Stimulated activated CD8-positive, alpha-beta memory T cell treated with anti-CD3 and anti-CD28 coated beads, Interleukin-4, amount 100 ng/mL, for 4 hours (primary cell): ENCODE measurements at places on chromosomes 12 and 14.

- DNase-seq, result no peak
These were observed 38.7 kb downstream of the SH2B3 start for GRCh38 chr12:111444314-111444924.

GRCh38 chr12:49335118-49335954, 1.7 kb downstream of the C1QL4 start:
- DNase-seq, result no peak

GRCh38 chr12:116718655-116719454, 19.0 kb downstream of the SPRING1 start:
- DNase-seq, result no peak

GRCh38 chr12:131425112-131426075, 285.5 kb upstream of the SFSWAP start:
- no peak for DNase-seq

GRCh38 chr12:105864316-105864715, 274.4 kb downstream of the NUAK1 start:
- DNase-seq, result no peak

DNA sequence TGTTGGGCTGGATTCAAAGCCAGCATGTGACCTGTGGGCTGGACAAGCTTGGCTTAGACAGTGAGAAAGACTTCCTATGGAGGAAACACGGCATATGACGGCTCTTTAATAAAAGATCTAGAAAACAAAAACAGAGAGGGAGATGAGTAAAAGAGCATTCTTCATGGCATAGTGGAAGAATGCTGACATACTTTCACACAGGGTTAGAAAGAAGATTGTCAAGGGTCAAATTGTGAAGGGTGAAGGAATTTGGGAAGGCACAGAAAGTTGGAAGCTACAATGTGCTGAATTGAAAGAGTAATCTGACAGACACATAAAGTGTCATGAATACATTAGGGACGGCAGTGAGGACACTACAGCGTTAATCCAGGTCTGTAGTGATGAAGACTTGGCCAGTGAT, 63.4 kb downstream of the GALNT4 start:
- no peak for DNase-seq

GRCh38 chr12:53094394-53094787, 3.1 kb upstream of the IGFBP6 start:
- no peak for DNase-seq

- no peak for DNase-seq
These were observed 340.1 kb downstream of the BCAT1 start for GRCh38 chr12:24608637-24609285.

GRCh38 chr14:31410048-31410650, 10.2 kb downstream of the HEATR5A start:
- DNase-seq, result no peak

DNA sequence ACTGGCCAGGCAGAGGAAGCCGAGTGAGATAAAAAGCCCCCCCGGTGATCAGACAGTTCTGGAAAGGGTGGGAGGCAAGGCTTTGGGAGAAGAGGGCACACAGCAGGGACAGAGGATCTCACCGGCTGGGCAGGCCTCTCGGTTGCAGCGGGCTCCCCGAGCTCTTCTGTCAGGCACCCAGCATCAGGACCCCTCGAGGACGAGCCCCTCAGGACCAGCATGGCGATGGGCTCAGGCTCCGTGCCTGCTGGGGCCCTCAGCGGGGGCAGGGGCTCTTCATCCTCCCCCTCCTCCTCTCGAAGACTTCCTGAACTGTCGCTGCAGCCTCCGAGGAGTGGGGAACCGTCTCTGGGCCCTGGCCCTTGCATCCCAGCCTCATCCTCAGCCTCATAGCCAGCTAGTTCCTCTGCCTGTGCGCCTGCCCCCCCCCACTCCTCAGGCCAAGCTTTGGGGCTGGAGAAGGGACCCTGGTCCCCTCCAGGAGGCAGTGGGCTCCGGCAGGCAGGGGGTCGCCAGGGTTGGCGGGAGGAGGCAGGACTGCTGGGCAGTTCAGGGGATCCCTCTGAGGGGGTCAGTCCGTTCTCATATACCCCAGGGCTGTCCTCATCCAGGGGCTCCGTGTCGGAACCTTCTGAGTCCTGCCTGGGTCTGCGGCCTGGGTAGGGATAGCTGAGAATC, 3.4 kb upstream of the AP1G2 start:
- DNase-seq, result no peak

- no peak for DNase-seq
These were observed 109.7 kb downstream of the GPATCH2L start for GRCh38 chr14:76261371-76261811.

DNA sequence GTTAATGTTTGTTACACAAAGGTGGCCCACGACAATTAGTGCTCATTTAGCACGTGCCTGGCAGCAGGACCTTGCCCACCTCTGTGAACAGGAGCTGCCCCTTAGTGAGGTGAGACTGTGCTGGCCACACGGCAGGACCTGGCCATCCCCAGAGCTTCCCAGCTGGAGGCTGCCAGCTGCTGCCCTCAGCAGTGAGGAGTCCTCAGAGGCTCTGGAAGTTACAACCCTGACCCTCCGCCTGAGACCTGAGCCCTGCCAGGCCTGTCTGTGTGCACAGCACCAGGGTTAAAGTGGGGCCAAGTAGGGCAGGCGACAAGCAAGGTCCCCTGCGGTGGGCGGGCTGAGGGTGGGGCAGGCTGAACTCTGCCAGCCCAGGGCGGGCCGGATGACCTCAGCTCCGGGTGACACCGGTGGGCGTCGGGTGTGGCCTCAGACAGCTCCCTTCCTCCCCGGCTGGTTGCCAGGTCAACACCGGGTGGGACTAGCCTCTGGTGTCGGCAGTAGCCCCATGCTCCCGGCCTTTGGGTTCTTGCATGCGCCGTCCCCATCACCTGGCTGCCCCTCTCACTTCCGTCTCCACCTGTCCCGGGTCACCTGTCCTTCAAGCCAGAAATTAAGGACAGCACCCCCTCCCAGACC, 9.2 kb upstream of the LBHD2 start:
- no peak for DNase-seq

DNA sequence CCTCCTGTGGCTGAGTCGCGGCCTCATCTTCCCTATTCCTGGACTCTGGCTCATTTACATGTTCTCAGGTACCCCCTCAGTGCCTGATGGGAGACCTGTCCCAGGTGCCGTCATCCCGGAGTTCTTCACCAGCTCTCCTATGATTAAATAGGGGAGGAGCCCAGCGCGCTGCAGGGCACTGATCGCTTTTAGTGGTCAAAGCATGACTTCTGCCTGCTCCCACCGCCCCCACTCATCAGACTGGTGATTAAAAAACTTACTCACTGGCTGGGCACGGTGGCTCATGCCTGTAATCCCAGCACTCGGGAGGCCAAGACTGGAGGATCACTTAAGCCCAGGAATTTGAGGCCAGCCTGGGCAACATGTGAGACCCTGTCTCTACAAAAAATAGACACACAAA, 85.9 kb downstream of the FOXN4 start:
- no peak for DNase-seq

GRCh38 chr12:47900131-47901062, 4.4 kb downstream of the VDR start:
- DNase-seq, result no peak

- DNase-seq, result no peak
These were observed 80.1 kb upstream of the PDZRN4 start for GRCh38 chr12:41108032-41108431.

DNA sequence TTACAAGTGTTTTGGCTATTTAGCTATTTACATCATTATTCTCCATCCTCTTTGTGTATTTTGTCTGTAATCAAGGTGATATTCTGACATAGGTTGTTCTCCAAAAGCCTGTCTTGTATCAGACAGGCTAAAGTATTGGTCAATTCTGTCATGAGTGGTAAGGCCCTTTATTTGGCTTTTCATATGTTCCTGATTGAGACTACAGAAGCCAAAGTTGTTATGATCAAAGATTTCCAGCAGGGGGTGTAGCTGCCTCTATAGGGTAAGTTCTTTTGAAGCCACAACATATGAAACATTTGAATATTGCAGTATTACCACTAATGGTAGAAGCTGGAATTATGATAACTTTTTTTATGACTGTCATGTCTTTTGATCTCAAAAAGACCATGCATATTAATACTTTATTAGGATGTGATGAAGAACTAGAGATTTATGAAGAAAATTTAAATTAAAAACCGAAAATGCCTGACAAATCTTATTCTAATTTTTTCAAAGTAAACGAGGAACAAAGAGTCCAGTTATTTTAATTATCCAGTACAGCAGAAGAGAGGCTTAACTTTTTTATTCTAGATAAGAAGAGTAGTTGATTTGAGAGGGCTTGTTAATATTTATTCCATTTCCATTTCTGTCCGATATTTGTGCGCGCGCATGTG, 3.4 kb upstream of the ARHGAP5 start:
- DNase-seq, result peak; percentile 23

DNA sequence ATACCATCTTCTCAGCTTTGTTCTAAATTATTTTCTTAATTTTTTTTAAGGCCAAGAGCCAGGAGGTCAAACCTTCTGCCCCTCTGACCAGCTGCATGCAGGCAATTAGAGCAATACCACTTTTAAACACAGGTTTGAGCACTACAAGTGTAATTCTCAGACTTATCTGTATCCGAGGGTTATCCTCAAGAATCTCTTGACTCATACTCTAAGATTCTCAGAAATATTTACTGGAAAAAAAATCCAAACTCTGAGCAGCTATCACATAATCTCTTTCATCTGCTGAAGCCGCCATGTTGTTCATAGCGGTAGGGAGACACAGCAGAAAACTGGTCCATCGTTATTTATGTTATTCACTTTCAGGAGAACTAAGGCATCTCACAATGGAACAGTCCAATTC, 27.4 kb upstream of the PTHLH start:
- DNase-seq, result no peak

- no peak for DNase-seq
These were observed 20.2 kb downstream of the TNFAIP2 start for GRCh38 chr14:103143506-103143905.

- DNase-seq, result no peak
These were observed 44.7 kb upstream of the RERG start for GRCh38 chr12:15265875-15266274.

DNA sequence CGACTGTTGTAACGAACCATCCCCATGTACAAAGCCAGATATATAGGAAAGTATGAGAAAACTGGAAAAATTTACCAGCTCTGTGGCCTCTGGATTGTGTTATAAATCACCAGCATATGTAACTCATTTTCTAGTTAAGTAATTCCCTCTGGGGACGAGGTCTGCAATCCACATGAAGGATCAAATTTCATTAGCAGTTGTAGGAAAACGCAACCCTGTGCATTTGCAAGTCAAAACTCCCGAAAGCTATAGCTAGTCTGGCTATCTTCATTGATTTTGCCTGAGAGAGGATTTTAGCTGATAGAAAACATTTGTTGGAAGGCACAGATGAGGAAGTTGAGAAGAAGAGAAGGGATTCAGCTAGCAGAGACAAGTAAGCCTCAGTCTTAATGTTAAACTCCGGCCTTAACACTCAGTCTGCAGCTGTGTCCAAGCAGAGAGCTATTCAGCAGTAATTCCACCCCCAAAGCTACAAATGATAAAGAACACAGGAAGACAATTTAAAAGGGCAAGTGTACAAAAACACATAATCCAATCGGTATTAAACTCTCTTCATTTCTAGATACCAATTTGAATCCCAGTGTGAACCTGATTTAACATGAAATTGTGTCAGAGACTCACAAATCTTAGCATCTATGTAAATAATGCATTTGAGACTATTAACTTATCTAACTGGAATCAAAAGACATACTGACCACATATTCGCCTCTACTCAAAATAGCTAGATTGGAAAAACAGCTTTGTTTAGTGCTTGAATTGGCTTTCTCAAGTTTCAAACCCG, 54.2 kb upstream of the CERS5 start:
- DNase-seq, result no peak

GRCh38 chr14:100900837-100901390, 2.6 kb downstream of the RTL1 start:
- DNase-seq, result no peak

DNA sequence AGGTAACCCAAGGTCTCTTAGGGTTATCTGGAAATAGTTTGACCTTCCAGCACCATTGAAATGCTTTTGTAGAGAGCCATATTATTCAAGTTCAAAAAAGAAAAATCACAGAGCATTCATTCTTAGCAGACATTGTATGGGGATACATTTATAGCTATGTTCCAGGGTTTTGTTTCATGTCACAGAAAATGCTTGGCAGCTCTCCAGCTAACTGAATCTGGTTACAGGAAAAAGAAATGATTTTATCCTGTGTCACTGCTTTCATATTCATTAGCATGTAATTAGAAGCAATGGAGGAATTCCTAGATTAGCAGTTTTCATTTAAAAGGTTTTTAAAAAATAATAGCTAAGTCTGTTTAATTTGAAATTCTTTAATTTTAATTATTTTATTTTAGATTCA, 78.9 kb downstream of the SNAPC1 start:
- DNase-seq, result no peak

GRCh38 chr14:58104808-58105207, 47.2 kb downstream of the ARMH4 start:
- no peak for DNase-seq

- DNase-seq, result no peak
These were observed 2.7 kb downstream of the BHLHE41 start for GRCh38 chr12:26122061-26122680.

- DNase-seq, result no peak
These were observed at the start of gene PRR4 for GRCh38 chr12:10849425-10849878. Gene PRR4 (minus strand): TSS chr12:10849475. CDS start chr12:10849437, 38 bp downstream.

DNA sequence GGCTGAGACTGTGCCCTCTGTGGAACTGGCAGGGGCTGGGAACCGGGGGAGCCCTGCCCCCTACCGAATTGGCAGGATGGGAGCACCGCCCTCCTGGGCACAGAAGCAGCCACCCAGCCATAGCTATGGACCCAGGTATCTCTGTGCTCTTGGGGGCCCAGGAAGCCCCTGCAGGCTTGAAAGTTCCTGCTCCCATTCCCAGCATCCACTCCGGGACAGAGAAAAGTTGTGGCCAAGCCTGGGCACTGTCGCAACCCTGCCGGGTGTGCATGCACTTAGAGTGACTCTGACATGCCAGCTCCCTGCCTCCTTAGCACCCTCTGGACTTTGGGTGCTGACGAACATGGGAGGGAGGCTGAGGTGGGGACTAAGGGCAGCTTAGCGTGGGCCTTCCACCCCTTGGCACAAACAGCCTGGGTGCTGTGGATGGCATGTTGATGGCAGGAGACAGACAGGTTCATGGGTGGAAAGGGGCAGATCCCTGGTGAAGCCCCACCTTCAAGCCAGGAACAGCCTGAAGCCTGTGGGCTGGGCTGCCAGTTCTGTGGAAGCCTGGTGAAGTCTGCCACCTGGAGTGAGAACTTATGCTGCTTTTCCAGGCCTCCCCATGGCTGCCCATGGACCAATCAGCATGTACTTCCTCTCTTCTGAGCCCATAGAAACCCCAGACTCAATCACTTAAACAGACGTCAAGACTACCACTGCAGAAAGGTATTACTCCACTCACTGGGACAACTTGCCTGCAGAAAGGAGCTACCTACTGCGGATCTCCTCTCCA, 279.0 kb downstream of the ATXN7L3B start:
- DNase-seq, result no peak

DNA sequence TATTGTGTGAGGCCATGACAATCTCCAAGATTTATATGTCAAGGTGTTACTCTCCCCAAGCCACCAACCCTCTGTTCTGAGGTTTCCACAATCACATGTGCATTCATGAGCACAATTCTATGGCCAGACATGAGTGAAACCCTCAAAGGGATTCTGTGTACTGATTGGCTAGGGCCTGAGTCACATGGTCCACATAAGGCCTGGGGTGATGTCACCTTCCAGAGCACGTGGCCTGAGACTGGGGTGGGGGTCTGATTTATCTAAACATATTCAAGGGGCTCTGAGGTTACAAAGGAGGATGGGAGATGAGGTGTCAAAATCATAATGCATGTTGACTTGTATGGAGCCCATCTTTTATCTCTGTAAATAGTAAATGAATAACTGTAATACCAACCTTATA, 1369.9 kb upstream of the TMEM132C start:
- no peak for DNase-seq
